ENCODE measurements at places on chromosomes 11 and 22.

- DNase-seq = no peak
Observed at GRCh38 chr11:125202362-125202880, 37.9 kb downstream of the PKNOX2 start.

GRCh38 chr11:70625582-70626518, 227.5 kb downstream of the CTTN start:
- DNase-seq = no peak

- no peak for DNase-seq
Observed at GRCh38 chr11:117887431-117888138, 11.1 kb upstream of the FXYD6 start.

DNA sequence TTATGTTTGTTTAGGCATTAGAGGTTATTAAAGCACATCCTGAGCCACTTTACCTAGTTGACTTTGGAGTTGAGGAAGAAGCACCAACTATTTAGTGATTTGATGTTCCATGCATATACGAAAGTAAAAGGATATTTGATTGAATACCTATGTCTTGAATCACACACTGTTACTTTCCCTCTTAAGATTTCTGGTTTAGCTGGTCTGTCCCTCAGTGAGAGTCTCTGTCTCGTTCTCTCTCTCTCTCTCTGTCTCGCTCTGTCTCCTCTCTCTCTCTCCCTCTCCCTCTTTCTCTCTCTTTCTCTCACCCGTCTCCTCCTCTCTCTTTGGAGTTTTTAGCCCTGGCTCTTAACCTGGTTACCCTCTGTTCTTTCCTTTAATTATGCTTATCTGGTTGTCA, 11.0 kb downstream of the CTNND1 start:
- no peak for DNase-seq

- DNase-seq = no peak
Observed at GRCh38 chr11:2108675-2109491, 30.3 kb downstream of the IGF2 start.

- DNase-seq = no peak
Observed at GRCh38 chr11:133181066-133181465, 351.2 kb downstream of the OPCML start.

- no peak for DNase-seq
Observed at GRCh38 chr22:37959231-37959825, 5.8 kb downstream of the POLR2F start.

GRCh38 chr22:20095521-20095920, 15.5 kb downstream of the DGCR8 start:
- DNase-seq = no peak

DNA sequence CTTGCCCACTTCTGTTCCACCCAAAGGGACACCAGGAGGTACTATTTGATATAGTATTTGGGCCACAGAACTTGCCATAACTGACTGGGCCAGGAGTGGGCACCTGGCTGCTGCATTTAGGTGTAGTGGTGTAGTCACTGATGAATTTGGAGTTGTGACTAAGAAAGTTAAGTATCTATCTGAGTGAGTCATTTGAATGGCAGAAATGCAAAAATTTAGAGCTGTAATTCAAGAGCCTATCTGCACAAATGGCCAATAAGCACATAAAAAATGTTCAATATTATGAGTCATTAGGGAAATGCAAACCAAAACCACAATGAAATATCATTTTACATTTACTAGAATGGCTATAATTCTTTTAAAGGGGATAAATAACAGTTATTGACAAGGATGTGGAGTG, 14.7 kb downstream of the GLYATL2 start:
- no peak for DNase-seq

DNA sequence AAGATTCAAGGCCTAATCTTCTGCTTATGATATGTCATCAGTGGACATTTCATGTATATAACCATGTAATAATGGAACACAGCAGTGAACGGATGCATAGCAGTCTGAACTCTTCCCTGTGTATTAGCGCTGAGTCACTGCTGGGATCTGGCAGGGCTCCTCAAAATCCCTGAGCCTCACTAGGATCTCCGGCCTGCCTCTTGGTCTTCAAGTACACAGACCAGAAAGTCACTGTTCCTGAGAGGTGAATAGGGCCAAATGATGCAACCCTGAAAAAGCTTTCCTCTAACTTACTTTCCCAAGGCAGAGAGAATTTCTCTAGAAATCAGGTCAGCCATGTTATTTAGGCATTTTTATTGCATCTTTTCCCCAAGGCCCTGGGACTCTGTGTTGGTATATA, 35.0 kb downstream of the POU2AF1 start:
- DNase-seq = no peak

DNA sequence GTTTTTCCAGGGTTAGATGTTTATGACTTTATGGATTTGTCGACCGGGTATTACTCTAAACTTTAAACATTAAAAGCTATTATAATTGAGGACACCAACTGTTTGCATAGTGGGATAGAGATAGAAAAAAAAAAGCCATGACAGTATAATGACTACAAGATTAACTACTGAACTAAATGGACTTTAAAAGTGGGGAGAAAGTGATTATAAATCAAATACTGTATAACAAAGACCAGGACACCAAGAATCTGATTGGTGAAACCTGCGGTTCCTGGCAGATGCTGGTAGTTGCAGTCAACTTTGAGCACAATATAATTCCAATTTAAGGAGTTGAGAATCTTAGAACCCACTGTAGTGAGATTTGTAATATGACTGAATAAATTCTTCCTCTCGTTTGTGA, 2.5 kb downstream of the CRKL start:
- no peak for DNase-seq

DNA sequence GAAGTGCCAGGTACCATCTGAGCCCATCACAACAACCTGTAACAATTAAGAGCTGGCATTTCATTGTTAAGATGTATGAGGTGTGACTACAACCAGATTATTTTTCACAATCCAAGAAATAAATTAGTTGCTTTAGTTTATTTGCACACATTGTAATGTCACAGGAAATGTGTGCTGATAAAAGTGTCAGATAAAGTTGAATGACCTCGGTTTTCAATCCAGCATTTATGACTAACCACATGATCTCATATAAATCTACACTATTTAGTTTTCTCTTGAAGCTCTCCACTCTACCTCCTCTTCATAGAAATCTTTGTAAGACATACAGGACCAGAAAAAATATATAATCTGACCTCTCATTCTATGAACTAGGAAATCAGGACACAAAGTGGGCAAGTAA, 166.2 kb downstream of the PGR start:
- no peak for DNase-seq

DNA sequence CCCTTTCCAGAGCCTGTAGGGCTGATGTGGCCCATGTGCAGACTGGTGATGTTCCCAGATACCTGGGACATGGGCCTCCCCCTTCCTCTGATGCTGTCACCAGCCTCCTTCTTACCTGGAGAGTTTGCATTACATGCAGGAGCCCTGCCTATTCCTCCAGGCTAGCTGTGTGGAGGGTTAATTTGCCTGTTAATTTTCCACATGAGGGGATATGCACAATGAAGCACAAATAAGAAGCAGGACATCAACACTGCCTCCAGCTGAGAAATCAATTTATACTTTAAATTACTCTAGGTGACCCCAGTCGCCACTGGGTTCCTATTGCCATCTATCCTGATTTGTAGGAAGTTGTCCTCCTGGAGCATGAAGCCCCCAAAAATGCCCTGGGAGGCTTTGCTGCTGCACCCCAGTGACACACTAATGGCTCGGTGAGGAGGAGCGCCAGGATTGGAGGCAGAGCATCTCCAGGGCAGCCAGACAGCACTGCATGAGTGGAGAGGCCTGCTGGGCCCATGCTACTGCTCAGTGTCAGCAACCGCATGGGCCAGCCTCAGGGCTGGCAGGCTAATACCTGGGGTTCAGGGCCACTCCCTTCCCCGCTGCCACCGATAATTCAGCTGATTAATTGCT, 101.6 kb upstream of the USP47 start:
- DNase-seq = no peak
